ENCODE measurements at places on chromosomes 4 and X. TPM values are rescaled to one million over a fixed set of nuclear protein-coding genes. Genes with fewer than 3 reads are reported as not detected.

The MAGEA12 gene
- under 0.01 TPM for total RNA-seq

The PAGE2B gene
- total RNA-seq: 0.28 TPM

The MAPK10 gene
- total RNA-seq: 14.4 TPM

The MAGEA4 gene
- total RNA-seq: not detected

The HSPA4L gene
- 4.0 TPM for total RNA-seq

The GAGE12D gene
- total RNA-seq: not detected

The SPANXA1 gene
- total RNA-seq: 0.28 TPM

The SLC9B2 gene
- 12.2 TPM for total RNA-seq

The MYOZ2 gene
- 0.28 TPM for total RNA-seq

The VCX3A gene
- total RNA-seq: not detected

The GLOD5 gene
- total RNA-seq: not detected

The HAUS7 gene
- 7.5 TPM for total RNA-seq

The POU4F2 gene
- not detected for total RNA-seq

The NPY1R gene
- total RNA-seq: 0.14 TPM

The SPANXC gene
- total RNA-seq: not detected

The SGMS2 gene
- 67.0 TPM for total RNA-seq

The ITGB1BP2 gene
- 3.6 TPM for total RNA-seq

The PTPN13 gene
- total RNA-seq: 37.3 TPM

The PCDH7 gene
- total RNA-seq: 52.8 TPM

The OPN1MW3 gene
- not detected for total RNA-seq

The SPIN2A gene
- total RNA-seq: 0.57 TPM

The MORC4 gene
- 48.5 TPM for total RNA-seq

The CT45A10 gene
- total RNA-seq: not detected

The ACOT9 gene
- total RNA-seq: 31.5 TPM

The DKK2 gene
- total RNA-seq: 0.09 TPM

The TSPAN7 gene
- not detected for total RNA-seq

The GPR143 gene
- not detected for total RNA-seq

The SLC2A9 gene
- total RNA-seq: 4.3 TPM

The COX7B2 gene
- total RNA-seq: not detected

The REPS2 gene
- 0.14 TPM for total RNA-seq

The FAM47E gene
- total RNA-seq: 1.4 TPM

The MAGEA6 gene
- total RNA-seq: under 0.01 TPM

The PCDH11X gene
- not detected for total RNA-seq

The PNMA3 gene
- 0.28 TPM for total RNA-seq

The HMX1 gene
- not detected for total RNA-seq

The EDNRA gene
- 8.0 TPM for total RNA-seq

The BDH2 gene
- total RNA-seq: 59.6 TPM

The HSFX2 gene
- 0.14 TPM for total RNA-seq

The ALB gene
- total RNA-seq: 0.09 TPM

The TLR3 gene
- 2.0 TPM for total RNA-seq

All from smooth muscle cell of bladder (primary cell).